Activated T-cell treated with anti-CD3 and anti-CD28 coated beads for 24 hours (primary cell): ENCODE measurements at places on chromosomes 2 and 18.

GRCh38 chr2:6535572-6535971, 330.1 kb downstream of the CMPK2 start:
- no peak for DNase-seq

- no peak for DNase-seq
Measured at GRCh38 chr2:223032187-223033142, 19.5 kb upstream of the KCNE4 start.

DNA sequence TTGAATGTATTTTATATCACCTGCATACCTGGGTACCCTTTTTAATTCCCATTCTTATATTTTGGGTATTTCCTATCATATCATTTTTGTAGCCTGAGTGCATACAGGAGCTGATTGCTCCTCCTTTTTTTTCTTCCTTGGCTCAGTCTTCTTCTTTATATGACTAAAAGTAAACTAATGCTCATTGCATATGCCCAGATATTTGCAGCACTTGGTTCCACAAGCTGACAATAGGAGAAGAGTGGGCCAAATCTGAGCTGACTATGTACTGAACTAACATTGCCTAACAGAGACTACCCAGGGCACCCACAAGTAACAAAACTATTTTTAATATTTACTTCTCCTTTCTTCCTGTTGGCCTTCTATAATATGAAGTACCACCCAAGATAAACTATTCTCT, 131.7 kb upstream of the SPOPL start:
- DNase-seq = no peak

GRCh38 chr2:55952415-55952814, 28.8 kb upstream of the EFEMP1 start:
- DNase-seq = no peak

GRCh38 chr2:232042911-232043574, 81.5 kb downstream of the DIS3L2 start:
- no peak for DNase-seq

GRCh38 chr2:238231251-238231793, 8.5 kb downstream of the HES6 start:
- DNase-seq = peak; percentile 68

DNA sequence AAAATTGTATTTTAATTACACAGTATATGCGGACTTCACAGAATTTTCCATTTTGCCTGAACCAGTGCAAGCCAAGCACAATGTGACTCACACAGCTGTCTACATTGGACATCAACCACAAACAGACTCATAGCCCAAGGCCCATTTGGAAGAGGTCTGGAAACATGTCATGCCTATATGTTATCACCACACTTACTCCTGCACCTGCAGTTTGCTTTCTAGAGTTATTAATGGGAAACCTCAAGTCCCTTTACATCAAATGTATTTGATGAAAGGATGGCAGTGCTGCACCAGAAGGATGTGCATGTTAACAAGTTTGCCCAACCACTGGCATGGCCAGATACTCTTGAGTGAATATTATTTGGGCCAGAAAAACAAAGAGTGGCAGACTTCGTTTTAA, 548.9 kb upstream of the CDH2 start:
- DNase-seq = no peak

DNA sequence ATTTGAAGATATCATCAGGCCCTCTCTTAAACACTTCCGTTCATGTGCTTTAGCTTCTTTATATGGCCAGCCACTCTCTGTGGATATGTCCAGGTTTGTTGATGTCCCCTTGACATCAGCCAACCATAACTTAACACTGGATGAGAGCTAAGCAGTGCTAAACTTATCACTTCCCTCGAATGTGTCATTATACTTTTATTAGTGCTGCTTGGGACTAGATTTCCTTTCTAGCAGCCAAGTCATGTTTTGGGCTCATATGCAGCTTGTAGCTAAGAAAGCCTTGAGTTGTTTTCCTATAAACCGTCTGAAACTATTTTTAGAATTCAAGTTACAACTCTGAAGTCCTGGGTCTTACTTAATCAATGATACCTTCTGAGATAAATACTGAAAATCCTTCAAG, 144.8 kb upstream of the TNP1 start:
- DNase-seq = no peak

GRCh38 chr2:27762951-27763906, 8.3 kb upstream of the MRPL33 start:
- DNase-seq = no peak

- no peak for DNase-seq
Measured at GRCh38 chr2:46377666-46378560, 80.7 kb downstream of the EPAS1 start.

GRCh38 chr2:69741229-69741574, 732 bp upstream of the ANXA4 start:
- DNase-seq = peak; percentile 20

DNA sequence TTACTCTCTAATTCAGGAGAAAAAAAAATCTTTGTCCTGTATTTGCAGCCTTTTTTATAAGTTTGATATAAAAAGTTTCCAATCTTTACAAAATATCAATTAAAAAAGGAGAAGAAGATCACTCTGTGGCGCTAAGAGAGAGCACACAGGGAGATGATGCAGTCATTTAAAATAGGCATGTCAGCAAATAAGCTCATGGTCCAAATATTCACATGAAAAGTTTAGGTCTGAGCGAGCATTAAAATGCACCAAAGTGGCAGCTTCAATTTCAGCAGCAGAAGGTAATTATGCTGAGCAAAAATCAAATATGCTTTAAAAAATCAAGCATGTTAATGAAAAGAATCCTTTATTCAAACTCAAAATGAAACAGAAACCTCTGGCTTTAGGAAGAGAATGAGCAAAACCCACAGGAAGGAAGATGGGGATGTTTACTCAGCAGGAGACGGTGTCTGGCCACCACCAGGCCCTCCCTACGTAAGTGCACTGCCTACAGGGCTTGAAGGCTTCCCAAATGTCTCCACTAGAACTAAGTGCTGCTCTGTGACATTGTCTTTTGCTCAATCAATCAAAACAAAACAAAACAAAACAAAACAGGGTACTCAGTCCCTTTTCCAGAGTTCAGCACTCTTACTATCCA, 120.4 kb downstream of the L3MBTL4 start:
- no peak for DNase-seq

DNA sequence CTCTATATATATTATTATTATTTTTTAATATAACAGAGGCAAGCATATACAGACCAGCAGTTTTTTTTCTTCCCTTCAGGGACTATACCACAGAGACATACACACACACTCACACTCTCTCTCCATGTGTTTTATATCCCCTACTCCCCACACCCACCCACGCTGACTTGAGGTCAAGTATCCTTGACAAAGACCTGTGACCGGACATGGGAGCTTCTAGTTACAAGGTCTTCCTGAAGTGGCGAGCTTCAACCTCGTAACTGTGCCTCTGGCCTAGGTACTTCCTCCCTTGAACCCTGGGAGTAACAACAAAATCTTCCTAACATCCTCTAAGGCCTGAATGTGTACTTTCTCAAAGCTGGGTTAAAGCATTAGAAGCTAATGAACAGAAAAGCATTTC, 52.5 kb downstream of the POLR1A start:
- no peak for DNase-seq

- DNase-seq = peak; percentile 14
Measured at GRCh38 chr2:112821142-112821541, 15.4 kb downstream of the IL1B start.

DNA sequence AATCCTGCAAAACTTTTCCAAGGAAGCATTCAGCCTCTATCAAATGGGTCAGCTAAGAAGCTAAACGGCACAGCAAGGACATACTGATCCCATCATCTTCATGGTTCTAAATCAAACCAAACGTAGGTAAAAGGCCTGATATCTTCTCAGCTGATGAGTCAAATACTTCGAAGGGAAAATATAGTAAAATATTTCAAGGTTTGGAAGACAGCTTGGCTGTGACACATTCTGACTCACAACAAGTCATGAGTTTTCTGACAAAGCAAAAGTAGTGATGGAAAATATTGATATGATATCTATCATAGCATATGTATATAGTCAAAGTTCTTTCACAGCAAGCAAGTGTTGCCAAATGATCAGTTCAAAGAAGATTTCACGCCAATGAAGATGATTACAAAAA, 31.5 kb downstream of the DOCK10 start:
- no peak for DNase-seq

DNA sequence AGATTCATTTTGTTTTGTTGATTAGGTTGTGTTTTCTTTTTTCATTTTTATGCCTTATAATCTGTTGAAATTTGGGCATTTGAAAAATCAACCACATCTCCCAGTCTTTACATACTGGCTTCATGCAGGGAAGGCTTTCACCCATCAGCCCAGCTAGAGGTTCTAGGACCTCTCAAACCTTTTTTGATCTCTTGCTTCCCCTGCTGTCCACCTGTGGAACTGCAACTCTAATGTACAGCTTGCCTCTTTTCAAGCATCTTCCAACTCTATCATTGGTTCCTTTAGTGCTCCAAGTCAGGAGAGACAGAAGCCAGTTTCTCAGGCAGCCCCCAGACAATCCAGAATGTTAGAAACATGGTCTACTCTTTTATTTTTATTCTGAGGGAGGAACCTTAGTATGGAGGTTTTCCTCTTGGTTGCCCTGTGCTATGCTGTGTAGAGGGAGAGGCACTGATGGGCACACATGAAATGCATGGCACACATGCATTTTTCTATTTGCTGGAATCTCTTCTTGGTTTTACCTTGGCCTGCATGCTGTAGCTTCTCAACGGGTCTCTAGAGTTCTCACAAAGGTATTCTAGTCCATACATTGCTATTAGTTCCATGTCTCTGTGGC, 107.2 kb upstream of the L3MBTL4 start:
- no peak for DNase-seq

DNA sequence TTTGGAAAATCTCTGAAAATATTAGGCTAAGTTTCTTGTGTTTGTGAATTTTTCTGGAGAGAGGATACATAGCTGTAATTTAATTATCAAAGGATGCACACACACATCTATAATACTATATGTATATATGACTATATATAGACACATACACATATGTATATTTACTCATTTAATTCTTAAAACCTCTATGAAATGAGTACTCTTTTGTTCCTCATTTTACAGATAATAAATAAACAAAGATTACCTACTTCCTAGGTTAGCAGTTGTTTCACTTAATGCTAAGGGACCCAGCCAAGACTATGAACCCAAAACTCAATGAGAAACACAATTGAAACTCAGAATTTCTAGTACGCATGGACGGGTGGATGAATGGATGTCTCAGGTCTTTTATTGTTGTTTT, 145.6 kb downstream of the BCL2 start:
- DNase-seq = no peak

DNA sequence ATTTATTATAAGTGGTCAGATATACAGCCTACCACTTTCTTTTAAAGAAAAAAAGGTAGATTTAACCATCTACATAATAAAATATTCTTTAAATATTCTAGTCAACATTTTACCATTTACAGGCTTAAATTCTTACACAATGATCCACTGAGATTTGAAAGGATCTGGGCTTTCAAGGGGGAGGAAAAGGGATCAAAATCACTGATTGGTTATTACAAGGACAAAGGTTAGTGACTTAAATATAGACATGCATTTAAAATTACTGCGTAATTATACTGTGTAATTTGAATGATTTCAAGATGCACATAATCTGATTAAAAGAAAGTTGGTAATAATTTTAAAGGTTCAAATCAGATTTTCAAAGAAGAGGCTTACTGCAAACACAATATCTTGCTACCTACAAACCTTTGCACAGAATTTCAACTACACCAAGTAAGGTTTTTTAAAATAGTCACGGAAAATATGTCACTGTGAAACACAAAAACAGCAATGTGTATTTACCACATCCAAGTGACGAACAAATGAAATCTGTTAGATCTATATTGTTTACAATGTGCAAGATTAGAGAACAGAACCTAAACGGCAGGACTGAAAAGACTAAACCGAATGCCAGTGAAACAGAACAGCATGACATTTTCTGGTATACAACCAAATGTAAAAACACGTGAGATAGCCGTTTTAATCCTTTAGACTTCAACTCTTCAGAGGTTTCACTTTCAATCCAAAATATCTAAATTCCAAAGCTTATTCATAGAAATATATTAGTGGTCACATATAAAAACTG, 40.8 kb downstream of the RTN4 start:
- DNase-seq = no peak

DNA sequence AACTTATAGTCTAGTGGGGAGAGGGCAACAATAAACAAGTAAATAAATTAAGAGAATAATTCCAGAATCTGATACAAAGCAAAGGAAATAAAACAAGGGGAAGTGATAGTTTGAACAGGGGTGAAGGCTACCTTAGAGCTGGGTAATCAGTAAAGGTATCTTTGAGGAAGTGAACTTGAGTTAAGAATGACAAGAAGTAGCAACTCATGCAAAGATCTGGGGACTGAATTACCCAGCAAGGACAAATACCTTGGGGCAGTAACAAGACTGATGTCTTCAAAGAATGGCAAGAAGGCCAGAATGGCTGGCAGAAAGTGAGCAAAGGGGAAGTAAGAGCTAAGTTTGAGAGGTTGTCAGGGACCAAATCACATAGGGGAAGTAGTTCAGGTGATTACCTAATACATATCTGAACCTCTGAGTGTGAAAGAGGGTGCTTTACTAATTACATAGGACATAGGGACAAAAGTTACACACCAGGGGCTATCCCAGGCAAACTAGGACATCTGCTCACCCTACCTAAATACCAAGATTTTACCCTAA, 244.6 kb upstream of the HNRNPA3 start:
- no peak for DNase-seq

DNA sequence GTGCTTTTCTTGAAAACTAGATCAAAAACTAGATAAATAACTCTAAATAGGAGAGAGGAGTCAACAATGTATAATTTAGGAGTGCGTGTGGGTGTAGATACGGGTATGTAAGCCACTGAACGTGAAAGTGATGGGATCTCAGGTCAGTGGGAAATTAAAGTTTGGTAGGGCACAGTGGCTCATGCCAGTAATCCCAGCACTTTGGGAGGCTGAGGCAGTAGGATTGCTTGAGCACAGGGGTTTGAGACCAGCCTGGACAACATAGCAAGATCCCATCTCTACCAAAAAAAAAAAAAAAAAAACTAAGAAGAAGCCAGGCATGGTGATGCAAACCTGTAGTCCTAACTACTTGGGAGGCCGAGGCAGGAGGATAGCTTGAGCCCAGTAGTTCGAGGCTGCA, 247.1 kb downstream of the ANAPC1 start:
- no peak for DNase-seq

DNA sequence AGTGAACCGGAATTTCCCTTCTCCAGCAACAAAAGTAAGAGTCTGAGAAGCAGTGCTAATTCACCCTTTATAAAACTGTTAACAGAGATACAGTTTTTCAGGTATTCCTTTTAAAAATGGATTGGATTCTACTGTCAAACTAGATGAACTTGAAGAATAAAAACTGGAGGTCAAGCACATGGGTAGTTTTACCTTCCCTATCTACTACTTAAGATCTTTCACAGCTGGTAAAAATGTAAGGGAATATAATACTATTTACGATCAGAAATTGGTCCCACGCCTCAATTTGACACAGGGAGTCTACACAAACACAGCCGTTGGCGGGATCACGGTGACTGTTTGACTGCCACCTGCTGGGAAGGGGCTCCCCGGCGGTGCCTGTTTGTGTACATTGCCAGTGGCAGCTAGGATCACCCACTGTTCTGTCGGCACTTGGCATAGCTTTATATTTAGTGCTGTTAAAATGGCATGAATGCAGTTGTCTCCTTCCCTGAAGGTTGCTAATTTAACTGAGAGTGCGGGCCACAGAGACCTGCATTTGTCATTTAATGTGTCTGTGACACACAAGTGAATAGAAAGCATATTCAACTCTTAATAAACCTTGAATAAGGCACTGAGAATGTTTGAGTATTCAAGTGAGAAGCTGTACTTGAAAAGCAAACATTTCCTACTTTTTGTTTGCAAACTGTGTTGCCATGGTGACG, 59.5 kb downstream of the ABCG8 start:
- DNase-seq = no peak
